ENCODE measurements at places on chromosomes 4 and X. TPM values are rescaled to one million over a fixed set of nuclear protein-coding genes. Genes with fewer than 3 reads are reported as not detected.

Gene GUCY1A1
- 4.6 TPM for polyA plus RNA-seq

Gene LRAT
- 0.15 TPM for polyA plus RNA-seq

Gene HTN3
- not detected for polyA plus RNA-seq

Gene AADAT
- polyA plus RNA-seq, result 2.8 TPM

Gene RAB41
- not detected for polyA plus RNA-seq

Gene KIAA0232
- polyA plus RNA-seq, result 5.1 TPM

Gene USP17L15
- not detected for polyA plus RNA-seq

Gene FAM156B
- 39.5 TPM for polyA plus RNA-seq

Gene ANKRD50
- 2.7 TPM for polyA plus RNA-seq

Gene TDO2
- not detected for polyA plus RNA-seq

Gene SLIT2
- polyA plus RNA-seq, result 2.6 TPM

Gene ZC4H2
- polyA plus RNA-seq, result 5.3 TPM

Gene GDPD2
- 0.18 TPM for polyA plus RNA-seq

Gene ZCCHC18
- 0.50 TPM for polyA plus RNA-seq

Gene SYN1
- 0.45 TPM for polyA plus RNA-seq

Gene COX7B2
- not detected for polyA plus RNA-seq

Gene PASD1
- polyA plus RNA-seq, result not detected

Gene KIF4A
- 1.8 TPM for polyA plus RNA-seq

Gene MEPE
- polyA plus RNA-seq, result not detected
